GM23248 (cell line): ENCODE measurements at places on chromosomes 4 and X. TPM values are rescaled to one million over a fixed set of nuclear protein-coding genes. Genes with fewer than 3 reads are reported as not detected.

SLC4A4 gene
- total RNA-seq: 8.1 and 11.5 TPM in 2 replicates

SLC10A7 gene
- total RNA-seq: 8.1 and 11.3 TPM in 2 replicates

VCX3A gene
- not detected in 2 replicates for total RNA-seq

BLOC1S4 gene
- 22.9 and 27.3 TPM in 2 replicates for total RNA-seq

MYOZ2 gene
- total RNA-seq: 0.22 TPM in 1 of 2 replicates, not detected in the other

SHROOM2 gene
- total RNA-seq: 0.22 and 0.38 TPM in 2 replicates

C4orf50 gene
- not detected in 2 replicates for total RNA-seq

PCYT1B gene
- total RNA-seq: not detected in 2 replicates

HSPA4L gene
- 1.3 and 1.4 TPM in 2 replicates for total RNA-seq

FRMPD3 gene
- total RNA-seq: not detected in 2 replicates

SEPTIN6 gene
- 22.2 and 23.8 TPM in 2 replicates for total RNA-seq

RRH gene
- 0.13 TPM in 1 of 2 replicates, not detected in the other for total RNA-seq

HAND2 gene
- 11.2 and 13.4 TPM in 2 replicates for total RNA-seq

GRCh38 chrX:63750811-63751210, 34.2 kb downstream of the ARHGEF9 start:
- no peak for DNase-seq

GRCh38 chr4:16116019-16116418, 32.2 kb upstream of the PROM1 start:
- no peak for DNase-seq

GRCh38 chr4:47814618-47815295, 23.1 kb downstream of the CORIN start:
- peak; percentile 61 for DNase-seq

- DNase-seq: peak; percentile 84
These were observed 6.8 kb upstream of the BCOR start for GRCh38 chrX:40104630-40104984.

DNA sequence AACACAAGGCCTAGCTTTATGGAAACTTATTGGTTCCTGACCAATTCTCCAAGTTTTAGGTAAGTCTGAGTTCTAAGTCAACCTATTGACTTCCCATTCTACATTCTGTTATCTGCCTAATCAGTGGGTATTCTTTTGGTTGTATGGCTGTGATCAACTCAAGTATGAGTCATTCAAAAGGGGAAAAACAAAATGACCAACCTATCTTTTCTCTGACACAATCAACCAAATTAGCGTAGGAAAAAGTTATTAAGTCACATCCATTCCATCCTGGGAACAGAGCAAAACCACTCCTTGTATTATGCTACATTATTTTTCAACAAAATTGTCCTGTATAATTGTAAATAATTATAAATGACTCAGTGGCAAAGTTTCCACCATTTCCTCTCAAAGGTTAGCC, 136.2 kb downstream of the SHROOM4 start:
- DNase-seq: no peak

- peak; percentile 82 for DNase-seq
These were observed 7.7 kb upstream of the GABRE start for GRCh38 chrX:151982222-151982621.

- DNase-seq: no peak
These were observed 1136.9 kb upstream of the PRKX start for GRCh38 chrX:4850312-4850711.

DNA sequence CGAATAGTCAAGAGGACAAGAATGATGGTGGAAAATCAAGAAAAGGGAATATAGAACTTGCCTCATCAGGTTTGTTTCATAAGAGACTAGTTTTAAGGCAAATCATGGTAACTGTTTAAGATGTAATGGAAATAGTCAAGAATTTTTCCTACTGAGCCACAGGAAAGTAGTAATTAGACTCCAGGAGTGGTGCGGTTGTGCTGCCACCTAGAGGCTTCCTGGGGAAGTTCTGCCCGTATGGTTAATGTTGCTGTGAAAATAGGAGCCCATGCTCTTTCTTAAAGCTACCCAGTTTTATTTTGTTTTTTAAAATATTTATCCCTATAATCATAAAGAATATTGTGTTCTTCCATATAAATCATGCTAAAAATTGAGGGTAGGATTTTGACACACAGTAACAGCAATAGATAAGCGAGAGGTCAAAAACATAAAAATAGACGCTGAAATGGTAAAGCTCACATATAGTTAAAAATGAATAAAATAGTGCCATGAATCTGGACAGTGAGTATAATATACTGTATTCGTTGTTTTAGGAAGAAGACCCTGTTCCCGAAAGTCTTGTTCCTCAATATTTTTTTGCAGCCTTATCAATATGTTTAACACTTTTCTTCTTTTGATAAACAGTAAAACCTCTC, 87.0 kb downstream of the PHOX2B start:
- DNase-seq: peak; percentile 62

DNA sequence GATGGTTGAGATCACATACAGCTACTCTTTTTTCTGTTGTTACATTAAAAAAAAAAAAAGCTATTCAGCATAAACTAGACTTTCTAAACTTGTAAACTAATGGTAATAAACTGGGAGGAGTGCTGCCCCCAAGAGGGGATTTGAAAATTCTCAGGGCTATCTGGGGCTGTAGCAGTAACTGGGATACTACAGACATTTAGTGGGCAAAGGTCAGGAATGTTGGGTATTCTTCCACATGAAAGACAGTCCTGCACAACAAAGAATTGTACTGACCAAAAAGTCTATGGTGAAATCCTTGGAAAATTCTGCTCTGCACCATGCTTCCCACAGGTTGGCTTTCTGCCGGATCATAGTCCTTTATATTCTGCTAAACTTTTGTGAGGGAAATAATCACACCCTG, 232.6 kb upstream of the BOD1L1 start:
- no peak for DNase-seq

- no peak for DNase-seq
These were observed 30.9 kb downstream of the MCUB start for GRCh38 chr4:109590905-109591304.

DNA sequence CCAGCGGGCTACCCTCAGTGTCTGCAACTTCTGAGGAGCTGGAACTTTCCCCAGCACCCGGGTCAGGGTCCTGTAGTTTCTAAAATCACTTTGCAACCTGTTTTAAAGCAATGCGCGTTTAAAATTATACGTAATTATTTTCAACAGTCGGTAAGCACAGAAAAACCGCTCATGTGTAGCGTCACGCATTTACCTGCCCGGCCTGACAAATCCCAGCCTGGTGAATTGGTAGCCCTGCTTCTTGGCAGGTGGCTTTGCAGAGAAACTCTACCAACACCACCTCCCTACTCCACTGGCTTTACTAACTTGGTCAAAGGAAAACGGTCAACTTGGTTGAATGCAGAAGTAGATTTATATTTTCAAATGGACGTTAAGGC, 640 bp downstream of the BANK1 start:
- no peak for DNase-seq
